ENCODE measurements at places on chromosomes 16 and 17. TPM values are rescaled to one million over a fixed set of nuclear protein-coding genes. Genes with fewer than 3 reads are reported as not detected.

The CD300E gene
- total RNA-seq = not detected

The KPNA2 gene
- total RNA-seq = 21.5 TPM

The GOSR1 gene
- total RNA-seq = 28.9 TPM

The KATNB1 gene
- 17.7 TPM for total RNA-seq

The TBC1D3E gene
- not detected for total RNA-seq

The DNAH3 gene
- 2.1 TPM for total RNA-seq

The KRTAP9-8 gene
- not detected for total RNA-seq

The DECR2 gene
- total RNA-seq = 154 TPM

The DBF4B gene
- 3.2 TPM for total RNA-seq

The CCDC200 gene
- total RNA-seq = 1.5 TPM

DNA sequence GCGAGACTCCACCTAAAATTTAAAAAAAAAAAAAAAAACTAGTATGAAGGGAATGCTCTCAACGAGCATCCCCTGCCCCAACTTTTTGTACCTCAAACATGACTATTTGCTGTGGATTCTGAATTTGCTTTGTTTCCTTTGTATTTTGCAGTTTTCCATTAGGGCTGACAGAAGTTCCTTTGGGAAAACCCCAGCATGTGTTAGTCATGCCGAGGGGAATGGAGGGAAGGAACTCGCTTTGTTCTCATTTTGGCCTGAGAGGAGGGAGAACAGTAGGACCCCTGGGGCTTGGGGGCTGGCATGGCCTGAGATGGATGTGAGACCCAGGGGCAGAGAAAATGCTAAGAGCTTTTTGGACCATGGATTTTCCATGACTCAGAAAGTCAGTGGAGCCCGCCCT lies 20.5 kb downstream of the KRT9 start:
- no peak for DNase-seq

DNA sequence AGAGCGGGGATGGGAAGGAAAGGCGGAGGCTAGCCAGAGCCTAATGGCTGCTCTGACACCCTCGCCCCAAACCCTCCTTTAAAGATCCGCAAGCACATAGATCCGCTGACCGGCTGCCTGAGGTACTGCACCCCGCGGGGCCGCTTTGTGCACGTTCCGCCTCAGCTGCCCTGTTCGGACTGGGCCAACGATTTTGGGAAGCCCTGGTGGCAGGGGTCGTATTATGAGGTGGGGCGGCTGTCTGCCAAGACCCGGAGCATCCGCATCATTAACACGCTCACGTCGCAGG lies 663 bp downstream of the CYB5D1 start:
- DNase-seq = peak; percentile 61

GRCh38 chr16:89352091-89352681 lies 134.7 kb downstream of the ZNF778 start:
- DNase-seq = no peak

- DNase-seq = no peak
These were observed 65.6 kb downstream of the WIPI1 start for GRCh38 chr17:68391561-68392268.

DNA sequence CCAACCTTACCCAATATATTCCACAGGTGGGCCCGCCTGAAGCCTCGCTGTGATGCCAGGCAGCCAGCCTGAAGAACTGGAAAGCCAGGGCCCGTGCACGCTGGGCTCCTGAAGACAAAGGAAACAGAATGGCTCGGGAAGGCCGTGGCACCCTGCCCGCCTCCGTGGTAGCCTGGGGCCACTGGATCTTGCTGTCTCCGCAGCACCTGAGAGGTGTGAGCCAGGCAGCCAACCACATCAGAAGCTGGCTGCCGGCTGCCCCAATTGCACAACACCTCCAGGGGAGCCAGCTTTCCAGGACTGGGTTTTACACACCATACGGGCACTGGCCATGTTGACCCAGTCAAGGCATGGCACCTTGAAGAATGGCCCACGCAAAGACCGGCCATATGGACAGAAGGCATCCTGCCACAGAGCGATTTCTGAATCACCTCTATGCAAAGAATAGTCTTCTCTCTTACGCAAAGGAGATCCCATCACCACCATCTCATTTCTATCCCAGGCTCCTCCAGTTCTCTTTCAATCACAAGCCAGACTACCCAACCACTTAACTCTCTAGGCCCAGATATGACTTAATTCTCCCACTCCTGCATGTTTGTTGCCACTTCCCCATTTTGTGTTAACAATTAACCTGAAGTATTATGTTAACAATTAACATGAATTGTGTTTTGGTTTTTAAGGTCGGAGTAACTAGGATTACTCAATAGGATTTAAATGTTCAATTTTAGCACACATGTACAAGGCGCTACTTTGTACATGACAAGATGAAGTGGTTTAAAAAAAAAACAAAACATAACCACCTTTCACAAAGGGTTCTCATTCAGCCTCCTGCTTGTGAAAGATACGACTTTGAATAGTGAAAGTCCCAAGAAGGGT lies 32.1 kb downstream of the ZFHX3 start:
- no peak for DNase-seq

DNA sequence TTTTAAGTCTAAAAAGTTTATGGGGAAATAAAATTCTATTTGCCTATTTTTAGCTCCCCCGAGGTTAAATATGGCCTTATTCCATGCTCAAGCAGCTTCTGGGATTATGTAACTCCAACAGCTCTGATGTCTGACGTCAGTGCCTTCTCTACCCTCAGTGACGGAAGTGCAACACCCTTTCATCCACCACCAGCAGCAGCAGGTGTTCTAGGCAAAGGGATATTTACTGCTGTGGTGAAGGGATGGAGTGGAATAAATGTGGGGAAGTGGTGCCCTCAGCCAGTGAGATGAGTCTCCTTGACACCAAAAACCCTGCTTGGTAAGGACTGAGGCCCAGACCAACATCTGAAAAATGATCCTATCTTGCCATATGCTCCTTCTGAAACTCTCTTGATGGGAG lies 247.4 kb downstream of the SHISA9 start:
- DNase-seq = no peak

DNA sequence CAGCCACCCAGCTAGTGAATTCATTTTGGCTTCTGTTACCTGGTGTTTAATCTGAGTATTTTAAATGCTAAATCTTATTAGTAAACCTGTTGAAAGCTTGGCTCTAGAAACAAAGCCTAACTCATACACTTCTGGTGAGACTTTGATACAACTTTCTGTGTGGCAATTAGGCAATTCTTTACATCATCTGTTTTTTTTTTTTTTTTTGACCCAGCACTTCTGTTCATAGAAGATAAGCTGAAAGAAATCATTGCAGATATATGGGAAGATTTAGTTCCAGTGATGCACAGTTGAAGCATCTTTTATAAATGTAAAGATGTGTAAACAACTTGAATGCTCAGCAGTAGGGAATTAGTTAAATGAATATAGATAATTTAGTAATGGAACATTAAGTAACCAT lies 21.7 kb upstream of the ABCC11 start:
- no peak for DNase-seq

DNA sequence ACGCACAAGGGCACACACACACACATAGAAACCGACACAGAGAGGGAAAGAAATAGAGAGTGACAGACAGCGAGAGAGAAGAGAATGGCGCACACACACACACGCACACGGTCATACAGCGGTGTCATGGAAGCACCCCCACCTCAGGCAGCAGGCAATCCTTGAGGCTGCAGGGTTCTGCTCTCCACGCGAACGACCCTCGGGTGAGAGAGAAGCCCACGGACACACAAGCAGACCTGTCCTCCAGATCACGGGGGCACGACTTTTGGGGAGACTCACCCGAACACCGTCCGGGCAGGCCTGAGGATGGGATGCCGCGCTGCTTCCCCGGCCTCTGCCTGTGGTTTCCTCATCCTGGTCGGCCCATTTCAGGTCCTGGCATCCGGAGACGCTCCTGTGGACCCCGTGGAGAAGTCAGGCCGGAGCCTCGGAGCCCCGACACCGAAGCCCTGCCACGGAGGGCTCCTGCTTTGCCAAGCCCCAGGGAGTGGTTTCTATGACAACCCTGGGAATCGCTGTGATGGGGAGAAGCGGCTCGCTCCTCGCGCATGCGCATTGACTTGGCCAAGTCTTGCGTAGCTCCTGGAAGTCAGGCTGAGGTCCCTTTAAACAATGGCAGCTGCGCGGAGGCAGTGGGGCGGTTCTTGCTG lies 118.2 kb upstream of the KCNJ18 start:
- DNase-seq = peak; percentile 62

DNA sequence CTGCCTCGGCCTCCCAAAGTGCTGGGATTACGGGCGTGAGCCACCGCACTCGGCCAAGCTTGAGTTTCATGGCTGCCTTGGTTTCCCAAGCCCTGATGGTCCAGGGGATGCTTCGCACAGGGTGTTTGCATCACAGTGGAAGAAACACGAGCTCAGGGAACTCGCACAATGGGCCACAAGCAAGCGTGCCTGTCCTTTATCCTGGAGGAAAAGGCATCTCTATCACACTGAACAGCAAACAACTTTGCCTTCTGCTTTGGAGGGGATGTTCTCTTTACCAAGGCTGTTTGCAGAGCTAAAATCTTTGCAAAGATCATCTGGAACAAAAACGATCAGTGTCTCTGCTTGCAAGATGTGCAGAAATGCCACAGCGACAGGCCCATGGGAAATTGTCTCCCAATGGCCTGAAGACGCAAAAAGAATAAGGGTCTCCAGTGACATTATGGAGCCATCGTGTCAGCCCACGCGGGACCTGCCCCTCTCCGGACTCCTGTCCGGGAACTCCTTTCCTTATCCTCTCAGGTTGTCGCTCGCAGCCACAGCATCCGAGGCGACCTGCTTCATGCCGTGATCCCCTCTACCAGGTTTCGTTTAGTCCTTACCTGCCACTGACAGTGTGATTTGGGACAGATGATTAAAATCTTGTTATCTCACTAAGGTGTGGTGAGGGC lies 44.1 kb upstream of the CBFA2T3 start:
- DNase-seq = no peak

GRCh38 chr16:68130520-68130919 lies 45.4 kb downstream of the NFATC3 start:
- no peak for DNase-seq

GRCh38 chr17:70892527-70892926 lies 723.2 kb downstream of the KCNJ2 start:
- no peak for DNase-seq

- DNase-seq = no peak
These were observed 584.4 kb upstream of the EEF2KMT start for GRCh38 chr16:5681966-5682365.

DNA sequence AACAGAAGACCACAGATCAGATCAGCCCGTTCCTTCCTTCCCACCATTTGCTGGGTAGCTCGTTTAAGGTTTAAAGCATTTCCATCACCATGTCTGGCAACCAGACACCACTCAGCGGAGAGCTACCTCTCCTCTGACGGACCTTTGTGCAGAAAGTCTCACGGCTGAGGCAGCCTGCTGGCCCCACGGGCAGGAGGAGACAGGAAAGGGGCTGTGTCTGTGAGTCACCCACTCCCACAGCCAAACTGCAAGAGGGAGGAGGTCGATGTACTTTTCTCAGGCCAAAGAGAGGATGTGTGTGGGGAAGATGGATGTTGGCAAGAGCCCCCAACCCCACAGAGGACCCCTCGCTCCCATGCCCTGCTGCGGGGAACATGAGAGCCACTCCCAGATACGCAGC lies 92.1 kb downstream of the ZNF423 start:
- DNase-seq = no peak

GRCh38 chr17:42347198-42347597 lies 41.0 kb downstream of the STAT3 start:
- DNase-seq = no peak

GRCh38 chr16:57600952-57601580 lies 27.4 kb upstream of the ADGRG1 start:
- DNase-seq = no peak

DNA sequence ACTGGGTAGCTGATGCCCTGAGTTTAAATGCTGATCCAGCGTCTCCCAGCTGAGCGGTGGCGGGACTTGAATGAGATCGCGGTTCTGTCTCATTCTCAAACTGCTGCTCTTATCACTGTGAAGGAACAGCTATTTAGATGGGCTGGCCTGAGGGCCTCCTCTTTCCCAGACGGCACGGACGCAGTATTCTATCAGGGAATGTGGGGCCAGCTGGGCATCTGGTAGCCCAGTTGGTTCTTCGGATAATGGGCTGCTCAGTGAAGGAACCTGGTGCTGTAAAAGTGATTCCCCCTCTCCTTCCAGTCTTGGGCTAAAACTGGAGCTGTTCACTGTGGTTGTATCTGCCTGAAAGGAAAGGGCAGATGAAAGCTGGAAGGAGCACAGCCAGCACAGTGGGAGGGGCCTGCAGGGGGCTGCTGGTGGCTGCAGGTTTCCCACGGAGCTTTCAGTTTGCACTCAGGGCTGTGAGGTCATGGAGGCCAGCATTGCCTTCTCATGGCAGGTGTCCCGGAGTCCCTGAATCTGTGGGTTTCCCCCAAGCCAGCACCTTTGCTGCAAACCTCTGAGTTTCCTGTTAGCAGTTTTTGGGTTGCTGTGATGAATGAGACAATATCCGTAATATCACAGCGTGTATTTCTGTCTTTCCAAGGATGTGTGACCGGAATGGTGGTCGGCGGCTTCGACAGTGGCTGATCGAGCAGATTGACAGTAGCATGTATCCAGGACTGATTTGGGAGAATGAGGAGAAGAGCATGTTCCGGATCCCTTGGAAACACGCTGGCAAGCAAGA lies 3.6 kb downstream of the IRF8 start:
- peak; percentile 90 for DNase-seq

DNA sequence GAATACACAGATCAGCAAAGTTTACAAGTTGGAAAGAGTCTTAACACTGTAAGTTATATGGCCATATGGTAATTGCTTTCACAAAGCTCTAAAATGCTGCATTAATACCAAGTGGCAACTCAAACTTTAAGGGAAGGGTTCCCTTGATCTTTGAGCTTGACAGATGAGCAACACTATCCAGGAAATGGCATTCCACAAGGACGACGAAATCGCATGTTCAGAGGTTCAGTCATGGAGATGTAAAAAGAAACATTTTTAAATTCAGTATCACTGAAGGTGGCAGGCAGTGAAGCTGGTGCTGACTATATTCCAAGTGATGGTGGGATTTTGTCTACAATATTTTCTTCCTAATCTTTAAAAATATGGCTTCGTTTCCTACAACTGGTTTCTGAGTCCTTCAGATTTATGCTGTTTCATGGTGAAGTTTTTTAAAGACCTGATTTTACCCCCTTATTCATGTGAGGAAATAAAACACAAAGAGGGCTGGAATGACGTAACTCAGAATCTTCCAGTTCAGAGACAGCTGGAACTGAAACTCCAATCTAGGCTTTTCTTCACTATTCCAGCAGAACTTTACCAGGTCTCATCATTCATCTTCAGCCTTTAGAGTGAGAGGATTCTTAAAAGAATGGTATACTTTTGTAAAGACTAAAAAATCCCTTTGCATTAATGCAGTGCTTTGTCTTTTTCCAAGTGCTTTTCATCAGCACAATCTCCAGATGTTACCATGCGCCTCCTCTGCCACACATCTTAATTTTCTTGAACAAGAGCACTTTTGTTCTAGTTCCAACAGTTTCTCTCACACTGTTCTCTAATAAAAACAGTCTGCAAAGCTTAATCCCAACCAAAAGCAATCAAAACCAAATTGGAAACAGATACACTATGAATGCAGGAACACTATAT lies 20.2 kb downstream of the CHCT1 start:
- DNase-seq = no peak

All from Peyer's patch (tissue), 4 donors.